ENCODE measurements at places on chromosomes 2 and 18.

DNA sequence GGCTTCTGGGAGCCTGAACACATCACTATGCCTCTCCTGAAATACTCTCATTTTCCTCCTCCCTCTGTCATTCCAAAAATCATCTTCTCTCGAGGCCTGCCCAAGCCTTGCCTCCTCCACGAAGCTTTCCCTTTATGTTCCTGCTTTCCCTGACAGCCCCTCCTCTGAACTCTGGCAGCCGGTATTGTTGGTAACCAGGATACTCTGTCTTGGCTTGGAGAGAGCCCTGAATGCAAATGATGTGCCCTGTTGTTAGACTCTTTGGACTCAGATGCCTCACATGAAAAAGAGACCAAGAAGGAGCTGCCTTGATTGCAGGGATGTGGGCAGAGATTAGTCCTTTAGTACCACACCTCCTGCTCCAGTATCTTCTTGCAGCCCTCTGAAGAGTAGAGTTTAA, 138.5 kb upstream of the DLX2 start:
- DNase-seq: no peak

DNA sequence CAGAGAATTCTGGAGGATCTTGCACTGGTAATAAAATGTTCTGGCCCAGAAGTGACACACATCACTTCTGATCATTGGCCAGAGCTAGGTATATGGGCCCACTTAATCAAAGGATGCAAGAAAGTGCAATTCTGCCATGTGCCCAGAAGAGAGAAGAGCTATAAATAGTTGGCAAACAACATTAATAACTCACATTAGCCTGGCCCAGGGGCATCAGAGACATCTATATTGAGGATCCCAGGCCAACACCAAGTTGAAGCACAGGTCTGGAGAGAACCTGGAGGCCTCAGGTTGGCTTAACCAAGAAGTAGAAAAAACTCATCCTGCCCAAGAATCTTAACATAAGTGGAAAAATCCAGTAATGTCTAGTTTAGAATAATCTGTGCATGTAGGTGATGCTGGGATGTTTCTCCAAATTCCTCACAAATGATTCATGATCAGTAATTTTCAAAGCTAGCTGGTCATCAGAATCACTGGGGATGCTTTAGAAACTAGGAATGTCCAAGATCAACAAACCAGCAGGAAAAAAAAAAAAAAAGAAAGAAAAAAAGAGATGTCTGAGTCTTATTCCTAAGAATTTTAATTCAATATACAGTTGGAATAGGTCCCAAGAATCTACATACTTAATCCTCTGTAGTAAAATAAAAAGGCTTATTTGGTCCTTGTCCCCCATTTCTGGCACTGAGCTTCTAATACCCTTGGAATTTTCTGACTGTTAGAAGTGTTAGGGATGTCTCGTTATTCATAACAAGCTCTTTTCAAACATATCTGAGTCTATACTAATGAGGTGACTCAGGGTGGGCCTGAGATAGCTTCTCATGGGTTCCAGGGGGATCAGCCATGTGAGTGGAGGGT, 35.0 kb upstream of the EVA1A start:
- no peak for DNase-seq

DNA sequence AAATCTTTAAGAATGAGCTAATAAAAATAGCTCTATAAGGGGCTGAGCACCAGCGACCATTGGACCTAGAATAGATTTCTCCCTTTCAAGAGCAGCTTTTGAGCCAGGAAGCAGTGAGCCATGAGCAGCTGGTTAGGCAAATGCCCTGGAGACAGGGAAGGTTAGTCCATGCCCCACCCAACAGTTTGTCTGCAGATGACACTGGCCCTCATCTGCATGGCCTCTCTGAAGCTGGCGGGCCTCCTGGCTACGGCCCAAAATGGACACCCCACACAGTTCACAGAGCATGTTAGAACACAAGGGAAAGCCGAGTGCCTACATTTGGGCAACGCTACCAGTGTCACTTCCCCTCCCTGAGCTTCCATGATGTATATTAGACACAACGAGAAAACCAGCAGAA, 201.1 kb downstream of the MGAT5 start:
- DNase-seq: no peak

DNA sequence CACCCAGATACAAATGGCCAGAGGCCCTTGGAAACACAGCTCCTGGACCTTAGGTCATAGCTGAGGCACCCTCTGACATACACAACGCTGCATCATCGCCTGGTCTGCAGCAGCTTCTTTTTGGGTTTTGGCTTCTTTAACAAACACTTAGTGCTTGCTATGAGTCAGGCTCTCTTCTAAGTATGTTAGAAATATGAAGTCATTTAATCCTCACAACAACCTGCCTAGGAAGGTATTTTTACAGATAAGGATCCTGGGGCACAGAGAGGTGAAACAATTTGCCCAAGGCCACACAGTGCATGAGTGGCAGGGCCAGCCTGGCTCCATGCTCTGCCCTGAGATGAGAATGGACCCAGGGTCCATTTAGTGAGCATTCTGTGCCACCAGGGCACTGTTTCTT, 96.6 kb downstream of the TMEM17 start:
- no peak for DNase-seq

Measured in stimulated activated CD4-positive, alpha-beta T cell treated with anti-CD3 and anti-CD28 coated beads, Interleukin-1b, Interleukin-23, amount 100 ng/mL, for 1 hour (primary cell).